ENCODE measurements at places on chromosomes 3 and 15.

DNA sequence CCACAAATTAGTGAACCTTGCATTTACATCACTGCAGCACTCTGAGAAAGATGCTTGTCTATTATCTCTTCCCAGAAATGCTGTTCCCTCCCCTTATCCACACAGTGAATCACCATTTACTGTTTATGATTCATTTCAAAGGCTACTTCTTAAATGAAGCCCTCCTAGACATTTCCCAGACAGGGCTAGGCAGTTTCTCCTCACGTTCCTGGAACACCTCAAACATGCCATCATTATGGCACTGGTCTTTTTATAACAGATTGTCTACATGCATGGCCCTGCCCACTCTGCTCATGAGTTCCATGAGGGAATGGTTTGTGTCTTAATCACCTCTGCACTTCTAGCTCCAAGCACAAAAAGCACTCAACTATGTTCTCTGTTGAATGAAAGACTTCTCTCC is 32.2 kb upstream of the TM2D3 start:
- DNase-seq = no peak

DNA sequence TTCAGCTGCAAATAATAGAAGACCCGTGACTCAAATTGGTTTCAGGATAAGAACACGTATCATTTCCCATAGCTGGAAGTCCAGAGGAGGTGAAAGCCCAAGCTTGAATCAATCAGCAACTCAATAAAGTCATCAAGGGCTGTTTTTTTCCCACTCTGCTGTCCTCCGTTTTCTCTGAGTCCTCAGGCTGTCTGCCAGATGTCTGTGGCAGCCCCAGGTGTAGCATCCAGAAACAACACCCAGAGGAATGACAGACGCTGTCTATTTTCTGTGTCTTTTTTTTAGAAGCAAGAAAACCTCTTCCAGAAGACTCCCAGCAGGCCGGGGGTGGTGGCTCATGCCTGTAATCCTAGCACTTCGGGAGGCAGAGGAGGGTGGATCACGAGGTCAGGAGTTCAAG is 204.4 kb downstream of the FAM43A start:
- DNase-seq = no peak

- DNase-seq = no peak
Measured at GRCh38 chr3:87473944-87474343, 197.6 kb upstream of the POU1F1 start.

GRCh38 chr3:45309876-45310275 is 78.5 kb upstream of the LARS2 start:
- no peak for DNase-seq

DNA sequence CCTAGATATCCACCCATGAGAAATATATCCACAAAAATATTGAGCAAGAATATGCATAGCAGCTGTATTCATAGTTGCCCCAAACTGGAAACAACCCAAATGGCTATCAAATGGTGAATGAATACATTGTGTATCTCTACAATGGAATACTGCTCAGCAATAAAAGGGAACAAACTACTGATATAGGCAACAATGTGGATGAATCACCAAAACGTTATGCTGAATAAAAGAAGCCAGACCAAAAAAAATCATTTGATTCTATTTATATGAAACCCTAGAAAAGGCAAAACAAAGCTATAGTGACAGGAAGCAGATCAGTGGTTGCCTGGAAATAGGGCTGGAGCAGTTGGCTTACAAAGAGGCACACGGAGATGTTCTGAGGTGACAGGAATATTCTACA is 15.5 kb upstream of the CMTM7 start:
- no peak for DNase-seq

- DNase-seq = no peak
Measured at GRCh38 chr3:28262001-28262400, 20.6 kb downstream of the CMC1 start.

GRCh38 chr3:56357266-56357665 is 111.0 kb downstream of the ERC2 start:
- DNase-seq = no peak

Data from activated CD4-positive, alpha-beta T cell treated with anti-CD3 and anti-CD28 coated beads, Interleukin-2, Interleukin-6, amounts not matched to agents 100 ng/mL and 50 ng/mL, durations not matched to agents 16 hours and 8 hours (primary cell).